H7 (cell line): ENCODE measurements at places on chromosomes 1 and 21.

DNA sequence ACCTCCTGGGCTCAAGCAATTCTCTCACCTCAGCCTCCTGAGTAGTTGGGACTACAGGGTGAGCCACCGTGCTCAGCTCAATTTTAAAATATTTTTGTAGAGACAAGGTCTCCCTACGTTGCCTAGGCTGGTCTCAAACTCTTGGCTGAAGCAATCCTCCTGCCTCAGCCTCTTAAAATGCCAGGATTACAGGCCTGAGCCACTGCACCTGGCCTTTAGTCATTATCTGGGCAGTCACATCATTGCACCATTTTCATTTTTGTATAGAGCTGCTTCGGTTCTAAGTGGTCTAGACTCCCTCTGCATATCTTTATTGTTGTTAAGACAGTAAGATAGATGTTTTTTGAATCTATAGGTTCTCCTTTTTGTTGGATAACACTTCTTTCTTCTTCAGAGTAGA, 39.9 kb downstream of the ATF3 start:
- DNase-seq: no peak

GRCh38 chr1:97778718-97779117, 142.1 kb downstream of the DPYD start:
- DNase-seq: no peak

DNA sequence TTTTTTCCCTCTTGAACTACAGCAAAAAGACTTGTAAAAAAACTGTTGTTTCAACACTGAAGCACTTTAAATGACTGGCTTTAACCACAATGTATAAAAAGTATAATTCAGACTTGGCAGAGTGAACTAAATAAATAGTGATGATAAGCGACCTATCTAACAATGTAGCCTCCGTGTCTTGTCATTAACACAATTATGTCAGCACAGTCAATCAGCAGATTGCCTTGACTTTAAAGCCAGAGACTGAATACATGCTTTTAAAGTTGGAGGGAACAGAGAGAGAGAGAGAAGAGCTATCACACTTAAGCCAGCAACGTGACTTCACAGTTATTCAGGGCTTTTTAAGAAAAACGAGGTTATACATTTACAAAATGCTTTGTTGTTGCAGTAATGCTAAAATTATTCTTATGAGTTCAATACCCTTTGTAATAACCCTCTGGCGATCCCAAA, 378.1 kb downstream of the LMO4 start:
- no peak for DNase-seq

- no peak for DNase-seq
These were observed 47.0 kb upstream of the BCAR3 start for GRCh38 chr1:93728480-93729131.

GRCh38 chr1:237709355-237709754, 181.4 kb downstream of the ZP4 start:
- no peak for DNase-seq
